GM23248 (cell line): ENCODE measurements at places on chromosomes 16 and 17. TPM values are rescaled to one million over a fixed set of nuclear protein-coding genes. Genes with fewer than 3 reads are reported as not detected.

GRCh38 chr16:53068423-53068833 is 13.6 kb downstream of the CHD9 start:
- DNase-seq, result no peak

- DNase-seq, result no peak
Measured at GRCh38 chr16:5852151-5852550, 754.6 kb upstream of the EEF2KMT start.

DNA sequence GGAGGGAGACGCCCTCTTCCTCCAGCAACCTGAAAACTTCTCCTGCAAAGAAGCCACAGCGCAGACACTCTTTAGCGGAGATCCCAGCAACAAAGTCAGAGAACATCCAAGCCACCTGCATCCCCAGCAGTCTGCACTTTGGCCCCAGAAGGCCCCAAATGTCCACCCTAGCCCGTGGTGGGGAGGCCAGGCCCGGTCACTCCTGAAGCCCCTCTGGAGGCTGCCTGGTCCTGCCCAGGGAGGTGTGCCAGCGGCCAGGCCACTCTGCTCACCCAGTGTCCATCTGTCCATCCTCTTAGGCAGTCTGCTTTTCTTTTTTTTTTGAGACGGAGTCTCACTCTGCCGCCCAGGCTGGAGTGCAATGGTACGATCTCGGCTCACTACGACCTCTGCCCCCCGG is 5.4 kb downstream of the HAGHL start:
- DNase-seq, result no peak

DNA sequence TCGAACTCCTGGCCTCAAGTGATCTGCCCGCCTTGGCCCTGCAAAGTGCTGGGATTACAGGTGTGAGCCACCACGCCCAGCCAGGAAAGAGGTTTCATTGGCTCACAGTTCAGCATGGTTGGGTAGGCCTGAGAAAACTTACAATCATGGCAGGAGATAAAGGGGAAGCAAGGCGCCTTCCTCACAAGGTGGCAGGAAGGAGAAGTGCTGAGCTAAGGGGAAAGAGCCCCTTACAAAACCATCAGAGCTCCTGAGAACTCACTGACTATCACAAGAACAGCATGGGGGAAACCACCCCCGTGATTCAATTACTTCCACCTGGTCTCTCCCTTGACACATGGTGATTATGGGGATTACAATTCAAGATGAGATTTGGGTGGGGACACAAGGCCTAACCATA is 411.7 kb upstream of the ZFHX3 start:
- DNase-seq, result no peak

- no peak for DNase-seq
Measured at GRCh38 chr16:79269211-79269863, 331.2 kb downstream of the MAF start.

DNA sequence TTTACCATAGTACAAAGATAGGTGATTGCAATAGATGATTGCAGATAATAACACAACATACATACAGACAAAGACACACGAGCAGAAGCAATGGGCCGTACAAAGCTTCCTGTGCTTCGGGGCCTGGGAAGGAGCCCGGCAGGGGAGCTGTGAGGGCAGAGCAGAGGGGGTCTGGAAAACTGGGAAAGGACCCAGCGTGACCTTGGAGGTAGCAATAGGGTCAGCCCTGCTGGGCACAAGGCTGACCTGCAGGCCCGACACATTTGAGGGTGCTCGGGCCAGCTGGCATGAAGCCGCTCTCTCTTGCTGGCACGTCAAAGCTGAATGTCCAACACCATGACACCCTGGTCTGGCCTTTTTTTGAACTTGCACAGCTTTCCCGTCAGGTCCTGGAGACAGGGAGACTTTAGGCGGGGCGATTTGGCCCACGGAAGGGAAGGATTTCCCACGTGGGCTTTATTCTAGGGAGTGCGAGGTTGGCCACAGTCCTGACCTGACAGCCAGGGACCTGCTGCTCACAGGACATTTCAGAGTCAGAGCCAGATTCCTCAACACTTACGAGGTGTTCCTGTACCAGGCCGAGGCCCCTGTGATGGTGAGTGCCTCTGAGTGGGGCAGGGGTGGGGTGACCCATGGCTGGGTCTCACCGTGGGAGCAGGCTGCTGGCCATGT is 83.2 kb downstream of the NTN1 start:
- DNase-seq, result no peak

- DNase-seq, result peak; percentile 38
Measured at GRCh38 chr16:23491490-23492391, 18.6 kb downstream of the GGA2 start.

GRCh38 chr17:48997827-48998586 is 822 bp downstream of the IGF2BP1 start:
- no peak for DNase-seq

GRCh38 chr17:56457501-56457900 is 136.0 kb upstream of the NOG start:
- no peak for DNase-seq

DNA sequence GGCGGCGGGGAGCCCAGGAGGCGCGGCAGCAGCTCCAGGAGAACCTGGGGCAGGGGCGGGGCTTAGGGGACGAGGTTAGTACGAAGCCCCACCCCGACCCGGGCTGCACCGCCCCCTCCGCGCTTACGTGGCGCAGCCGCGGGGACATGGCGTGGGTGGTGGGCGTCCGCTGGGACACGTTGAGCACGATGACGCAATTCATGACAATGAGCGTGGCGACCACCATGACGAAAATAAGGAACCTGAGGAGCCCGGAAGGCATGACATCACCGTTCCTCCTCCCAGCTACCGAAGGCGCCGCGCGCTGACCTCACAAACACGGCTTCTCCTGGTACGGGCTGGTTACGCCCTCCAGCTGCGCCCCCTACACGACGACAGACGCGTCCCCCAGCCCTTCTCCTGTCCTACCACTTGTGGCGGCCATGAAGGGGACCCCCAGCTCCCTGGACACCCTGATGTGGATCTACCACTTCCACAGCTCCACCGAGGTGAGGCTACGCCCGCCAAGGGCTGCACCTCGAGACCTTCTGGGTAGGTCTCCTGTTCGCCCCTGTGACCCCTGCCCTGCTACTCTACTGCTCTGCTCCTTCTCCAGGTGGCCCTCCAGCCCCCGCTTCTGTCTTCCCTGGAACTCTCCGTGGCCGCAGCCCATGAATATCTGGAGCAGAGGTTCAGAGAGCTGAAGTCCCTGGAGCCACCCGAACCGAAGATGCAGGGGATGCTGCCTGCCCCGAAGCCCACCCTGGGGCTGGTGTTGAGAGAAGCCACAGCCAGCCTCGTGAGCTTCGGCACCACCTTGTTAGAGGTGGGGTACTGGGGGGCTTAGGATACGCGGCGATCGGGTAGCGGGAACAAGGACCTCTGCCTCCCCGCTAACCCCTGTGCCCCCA is at the start of gene C17orf107:
C17orf107 (plus strand) TSS at position 196 of the 890 bp plus-strand sequence; CDS start at position 423, 227 bp downstream.
- peak; percentile 95 for DNase-seq

- peak; percentile 56 for DNase-seq
Measured at GRCh38 chr17:60153606-60154390, 4.0 kb downstream of the CA4 start.

GRCh38 chr17:740240-741017 is 8.0 kb downstream of the TLCD3A start:
- no peak for DNase-seq

GRCh38 chr17:49616601-49617131 is 41.0 kb downstream of the NXPH3 start:
- peak; percentile 68 for DNase-seq

GRCh38 chr17:44384823-44385286 is 4.6 kb downstream of the ITGA2B start:
- peak; percentile 33 for DNase-seq

The GUCY2D gene
- total RNA-seq, result 0.22 and 0.89 TPM in 2 replicates

The FASN gene
- total RNA-seq, result 33.8 and 38.2 TPM in 2 replicates

The CD79B gene
- total RNA-seq, result not detected in 2 replicates

The SPNS3 gene
- total RNA-seq, result not detected in 2 replicates

The ZNF629 gene
- 12.2 and 19.3 TPM in 2 replicates for total RNA-seq

The AANAT gene
- total RNA-seq, result not detected in 2 replicates
